Cortex of kidney (tissue), 1 donor: ENCODE measurements at places on chromosomes 7 and 10.

DNA sequence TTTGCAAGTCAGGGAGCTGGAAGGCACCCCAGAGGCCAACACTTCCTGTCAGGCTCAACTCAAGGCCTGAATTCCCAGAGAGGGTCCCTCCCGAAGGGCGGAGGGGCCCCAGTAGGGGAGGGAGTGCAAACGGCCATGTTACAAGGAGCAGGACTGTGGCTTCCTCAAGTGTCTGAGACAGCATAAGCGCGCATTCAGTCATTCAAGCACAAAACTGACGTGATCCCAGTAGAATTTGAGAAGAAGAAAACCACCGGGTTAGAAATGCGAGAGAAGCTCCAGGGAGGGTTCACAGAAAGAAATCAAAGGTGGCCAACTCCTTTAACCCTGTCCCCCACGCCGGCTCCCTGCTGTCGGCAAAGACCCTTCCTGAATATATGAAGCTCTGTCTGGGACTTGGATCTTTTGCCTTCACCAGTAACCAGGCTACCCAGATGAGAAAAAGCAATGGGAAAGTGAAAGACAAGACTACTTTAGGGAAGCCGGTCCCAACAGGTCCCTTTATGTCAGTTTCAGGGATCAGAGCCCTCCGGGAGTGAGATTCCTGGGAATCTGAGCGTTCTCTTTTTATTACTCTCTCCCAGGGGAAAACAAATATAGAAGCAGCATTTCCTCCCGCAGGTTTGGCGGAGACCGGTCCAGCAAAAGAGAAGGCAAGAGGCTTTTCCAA, 1.3 kb downstream of the AFAP1L2 start:
- no peak for DNase-seq

GRCh38 chr7:80974396-80975358, 55.8 kb upstream of the SEMA3C start:
- no peak for DNase-seq

DNA sequence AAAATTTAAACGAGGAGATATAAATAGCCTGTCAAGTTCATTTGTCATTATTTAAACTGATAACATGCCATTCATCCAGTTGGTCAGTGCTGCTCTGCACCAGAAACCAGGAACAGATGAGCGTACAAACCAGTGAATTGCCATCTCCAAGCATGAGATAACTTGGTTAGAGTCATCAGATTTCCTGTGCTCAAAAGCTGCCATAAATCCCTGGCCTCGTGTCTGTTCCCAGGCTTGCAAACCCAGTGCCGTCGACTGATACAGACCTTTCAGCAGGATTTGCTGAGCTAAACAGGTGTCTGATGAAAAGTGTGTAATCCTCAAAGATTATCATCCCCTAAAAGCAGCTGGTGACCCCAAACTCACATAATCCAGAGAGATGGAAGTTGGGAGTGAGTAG, 96.0 kb upstream of the SAMD8 start:
- no peak for DNase-seq

DNA sequence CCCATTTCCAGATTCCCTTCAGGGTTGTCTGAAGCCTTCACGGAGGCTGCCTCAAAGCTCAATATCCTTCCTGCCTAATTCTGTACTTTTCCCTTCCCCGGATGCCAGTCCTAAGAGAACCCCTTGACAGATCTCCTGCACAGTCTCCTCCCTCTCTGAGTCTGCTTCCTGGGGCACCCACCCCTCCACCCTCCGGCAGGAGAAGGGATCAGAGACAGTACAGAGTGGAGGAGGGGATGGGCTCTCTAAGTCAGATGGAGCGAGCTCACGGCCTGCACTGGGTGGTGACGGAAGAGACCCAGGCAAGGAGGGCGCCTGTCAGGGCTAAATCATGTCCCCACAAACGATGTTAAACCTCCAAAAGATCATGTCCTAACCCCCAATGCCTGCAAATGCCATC, 48.0 kb upstream of the CARD11 start:
- no peak for DNase-seq

DNA sequence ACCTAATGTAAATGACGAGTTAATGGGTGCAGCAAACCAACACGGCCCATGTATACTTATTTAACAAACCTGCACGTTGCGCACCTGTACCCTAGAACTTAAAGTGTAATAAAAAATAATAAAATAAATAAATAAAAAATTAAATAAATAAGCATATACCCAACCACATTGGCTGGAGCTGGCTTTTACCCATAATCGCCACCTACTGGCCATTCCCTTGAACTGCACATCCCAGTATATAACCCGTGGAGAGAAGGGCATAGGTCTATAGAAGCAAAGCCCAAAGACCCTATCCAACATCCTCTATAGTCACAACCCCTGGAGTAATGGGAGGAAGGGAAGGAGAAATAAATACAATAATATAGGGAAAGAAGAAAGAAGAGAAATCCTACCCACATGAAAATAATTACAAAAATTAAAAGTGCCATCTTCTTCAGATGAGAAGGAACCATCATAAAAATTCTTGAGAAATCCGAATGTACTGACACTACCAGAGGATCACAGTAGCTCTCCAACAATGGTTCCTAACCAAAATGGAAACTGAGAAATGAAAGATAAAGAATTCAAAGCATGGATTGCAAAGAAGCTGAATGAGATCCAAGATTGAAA, 65.6 kb downstream of the TWIST1 start:
- DNase-seq: no peak

DNA sequence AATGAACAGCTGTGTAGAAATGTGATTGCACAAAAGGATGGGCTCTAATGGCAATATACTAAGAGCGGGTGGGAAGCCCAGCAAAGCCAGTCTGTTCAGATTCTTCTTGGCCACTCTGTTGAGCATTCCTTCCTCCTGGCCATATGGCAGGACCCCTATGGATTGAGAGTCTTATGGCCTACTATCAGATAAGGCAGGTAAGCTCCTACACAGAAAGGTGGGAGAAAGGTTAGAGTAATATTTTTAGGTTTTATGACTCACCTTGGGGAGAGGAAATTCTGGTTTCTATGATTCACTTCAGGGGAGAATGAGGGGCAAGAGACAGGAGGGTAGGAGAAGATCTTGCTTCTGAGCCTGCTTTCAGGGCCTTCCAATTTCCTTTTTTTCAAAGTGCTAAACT, 15.1 kb upstream of the AKR1B10 start:
- DNase-seq: no peak

GRCh38 chr10:43965033-43965917, 316.6 kb upstream of the ZNF32 start:
- DNase-seq: no peak

GRCh38 chr10:97981816-97982215, 48.6 kb downstream of the CRTAC1 start:
- no peak for DNase-seq

DNA sequence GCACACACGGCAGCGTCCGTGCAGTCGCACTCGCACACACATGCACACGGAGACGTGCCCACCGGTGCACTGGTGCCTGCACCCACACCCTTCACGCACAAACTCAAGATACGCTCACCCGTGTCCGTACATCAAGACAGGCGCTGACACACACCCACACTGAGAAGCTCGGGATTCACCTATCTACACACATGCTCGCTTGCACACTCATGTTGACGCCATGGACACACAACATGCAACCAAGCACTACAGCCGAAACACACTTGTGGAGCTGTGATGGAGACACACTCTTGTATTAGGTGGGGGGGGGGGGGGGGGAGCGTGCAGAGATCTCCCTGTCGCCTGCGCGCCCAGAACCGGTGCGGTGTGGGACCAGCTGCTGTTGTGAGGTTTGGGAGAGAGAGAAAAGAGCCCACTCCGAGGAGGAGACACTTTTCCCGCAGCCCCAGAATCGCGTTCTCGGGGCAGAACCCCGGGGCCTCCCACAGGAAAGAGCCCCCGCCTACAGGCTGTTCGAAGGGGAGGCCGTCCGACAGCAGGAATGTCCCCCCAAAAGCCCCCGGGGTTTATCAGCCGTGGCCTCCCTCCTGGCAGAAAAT, 605 bp upstream of the NFKB2 start:
- no peak for DNase-seq

- no peak for DNase-seq
Observed at GRCh38 chr10:12381536-12382156, 32.3 kb downstream of the CAMK1D start.

DNA sequence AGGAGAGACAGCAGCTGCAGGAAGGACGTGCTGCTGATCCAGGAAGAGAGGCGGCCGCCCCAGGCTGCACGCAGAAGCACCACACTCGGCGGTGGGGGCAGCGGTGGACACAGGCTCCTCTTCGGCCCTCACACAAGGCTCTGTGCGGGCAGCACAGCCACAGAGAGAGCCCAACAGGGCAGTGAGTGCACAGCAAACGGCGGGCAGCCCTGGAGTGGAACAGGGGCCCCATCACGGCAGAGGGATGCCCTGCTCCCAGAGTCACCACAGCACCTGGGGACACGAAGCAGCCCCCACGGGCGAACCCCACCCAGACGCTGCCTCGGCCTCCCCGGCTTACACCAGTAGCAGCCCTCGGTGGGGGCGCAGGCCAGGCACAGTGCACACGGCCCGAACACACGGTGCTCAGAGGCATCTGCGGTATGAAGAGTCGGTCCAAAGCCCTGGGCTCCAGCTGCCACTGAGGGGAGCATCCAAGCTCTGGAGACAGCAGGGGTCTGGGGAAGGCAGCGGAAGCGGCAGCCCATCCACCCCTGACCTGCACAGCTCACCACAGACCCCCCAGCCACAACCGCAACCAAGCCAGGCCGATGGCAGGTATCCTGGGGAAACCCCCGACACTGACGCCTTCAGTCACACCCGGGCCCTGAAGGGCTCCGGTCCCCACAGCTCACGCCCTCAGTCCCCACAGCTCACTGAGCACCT, 16.8 kb downstream of the NUDT1 start:
- no peak for DNase-seq

GRCh38 chr7:114784177-114784576, 137.7 kb upstream of the MDFIC start:
- DNase-seq: no peak

DNA sequence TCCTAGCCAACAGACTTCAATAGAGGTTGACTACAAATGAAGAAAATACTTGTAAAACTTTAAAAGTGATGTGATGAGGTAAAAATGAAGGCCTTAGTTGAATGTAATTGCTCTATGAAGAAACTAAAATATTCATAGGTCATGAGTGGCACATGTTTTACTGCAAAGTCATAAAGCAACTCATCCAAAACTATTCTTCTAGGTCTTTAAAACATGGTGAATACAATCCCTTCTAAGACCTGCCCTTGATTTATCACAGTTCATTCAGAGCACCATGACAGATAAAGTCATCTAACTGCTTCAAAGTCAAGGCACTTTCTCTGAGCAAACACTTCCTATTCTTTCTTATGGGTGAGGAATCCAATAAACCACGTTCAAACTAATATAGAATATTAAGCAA, 713.5 kb downstream of the SORCS1 start:
- DNase-seq: no peak

GRCh38 chr10:132445516-132446194, 48.7 kb downstream of the PWWP2B start:
- DNase-seq: no peak

GRCh38 chr10:101236376-101237080, 7.3 kb upstream of the LBX1 start:
- no peak for DNase-seq

DNA sequence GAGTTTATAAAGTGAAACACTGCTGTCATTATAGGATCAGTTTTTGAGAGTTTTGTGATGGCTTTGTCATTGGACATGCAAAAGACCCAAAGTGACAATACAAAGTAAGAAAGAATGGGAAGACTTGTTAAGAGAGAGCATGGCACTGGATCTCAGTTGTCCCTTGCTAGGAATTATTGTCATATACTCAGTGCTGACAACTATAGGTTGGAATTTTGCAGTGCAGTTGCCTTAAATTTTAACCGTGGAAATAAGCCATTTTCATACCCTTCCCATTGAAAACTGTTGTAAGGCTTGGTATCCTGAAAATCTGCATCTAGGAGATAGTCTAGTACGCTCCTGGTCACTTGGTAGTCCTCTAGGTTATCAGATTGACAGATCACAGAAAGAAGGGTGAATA, 1156.7 kb downstream of the GATA3 start:
- no peak for DNase-seq

- no peak for DNase-seq
Observed at GRCh38 chr7:126780993-126781392, 471.7 kb downstream of the GRM8 start.

- no peak for DNase-seq
Observed at GRCh38 chr7:88357294-88357693, 50.6 kb upstream of the STEAP4 start.

DNA sequence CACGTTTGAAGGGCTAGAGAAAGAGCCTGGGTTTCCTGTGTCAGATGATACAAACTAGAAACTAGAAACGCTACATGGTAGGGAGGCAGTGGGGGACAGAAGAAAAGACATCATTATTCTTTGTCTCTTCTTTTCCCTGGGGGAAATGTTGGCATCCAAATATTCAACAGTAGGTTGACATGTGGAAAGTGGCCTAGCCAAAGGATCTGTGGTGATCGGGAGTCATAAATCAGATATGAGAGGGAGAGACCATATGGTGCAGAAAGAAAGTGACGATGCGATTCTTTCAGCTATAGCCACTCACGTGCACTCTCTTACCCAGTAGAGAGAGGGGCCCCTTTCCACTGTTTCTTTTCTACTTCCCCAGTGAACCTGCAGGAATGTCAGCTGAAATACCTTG, 964.7 kb downstream of the LRMDA start:
- no peak for DNase-seq

DNA sequence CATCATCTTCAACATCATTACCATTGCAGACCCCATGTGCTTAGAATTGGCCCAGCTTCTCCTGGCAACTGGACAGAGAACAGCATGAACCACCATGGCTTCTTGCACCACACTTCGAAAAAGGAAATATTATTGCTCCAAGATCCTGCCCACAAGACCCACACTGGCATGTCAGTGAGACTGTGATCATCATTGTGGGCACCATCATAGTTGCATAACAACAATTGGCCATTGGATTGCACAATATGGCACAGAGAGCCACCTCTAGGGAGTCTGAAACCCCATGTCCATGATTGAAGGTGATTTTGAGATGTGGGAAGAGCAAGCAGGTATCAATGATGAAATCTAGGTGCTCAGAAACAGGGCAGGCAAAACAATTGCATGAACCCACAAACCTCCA, 918.9 kb downstream of the GRID1 start:
- DNase-seq: no peak

GRCh38 chr7:134866617-134867016, 87.2 kb downstream of the CALD1 start:
- DNase-seq: no peak

DNA sequence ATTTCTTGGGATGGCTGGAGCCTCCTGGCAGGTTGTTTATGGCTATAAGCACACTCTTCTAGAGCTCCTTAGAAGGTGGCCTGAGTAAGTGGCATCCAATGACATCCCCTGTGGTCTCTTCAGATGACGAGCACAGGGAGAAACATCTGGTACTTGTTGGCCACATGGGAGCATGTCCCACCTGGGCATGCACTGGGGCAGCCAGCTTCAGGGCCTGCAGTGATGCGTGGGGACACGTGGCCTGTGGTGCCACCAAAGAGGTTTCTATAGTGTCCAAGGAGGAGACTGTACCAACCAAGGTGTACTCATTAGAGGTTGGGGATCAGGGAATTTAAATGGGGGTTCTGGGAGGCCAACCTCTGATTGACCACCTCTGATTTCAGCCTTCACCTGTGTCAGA, 125.5 kb downstream of the TRIL start:
- DNase-seq: no peak

- no peak for DNase-seq
Observed at GRCh38 chr10:112790921-112791320, 159.1 kb upstream of the TCF7L2 start.

- DNase-seq: no peak
Observed at GRCh38 chr10:102352066-102352715, 43.3 kb upstream of the NFKB2 start.

GRCh38 chr7:54796853-54797252, 37.8 kb upstream of the SEC61G start:
- no peak for DNase-seq

- no peak for DNase-seq
Observed at GRCh38 chr7:116501425-116502167, 2.1 kb downstream of the CAV2 start.
